ENCODE measurements at places on chromosomes 13 and 19. TPM values are rescaled to one million over a fixed set of nuclear protein-coding genes. Genes with fewer than 3 reads are reported as not detected.

Gene AMER2
- total RNA-seq, result 16.1 TPM

Gene POU2F2
- 26.0 TPM for total RNA-seq

Gene KLK4
- total RNA-seq, result 0.38 TPM

Gene ADGRE1
- not detected for total RNA-seq

Measured in motor neuron (in vitro differentiated cells).